ENCODE measurements at places on chromosomes 13 and 19. TPM values are rescaled to one million over a fixed set of nuclear protein-coding genes. Genes with fewer than 3 reads are reported as not detected.

GRCh38 chr19:55472463-55472862 lies 4.0 kb upstream of the ZNF628 start:
- no peak for DNase-seq

GRCh38 chr19:3516675-3517207 lies 10.6 kb downstream of the FZR1 start:
- DNase-seq, result peak; percentile 72

DNA sequence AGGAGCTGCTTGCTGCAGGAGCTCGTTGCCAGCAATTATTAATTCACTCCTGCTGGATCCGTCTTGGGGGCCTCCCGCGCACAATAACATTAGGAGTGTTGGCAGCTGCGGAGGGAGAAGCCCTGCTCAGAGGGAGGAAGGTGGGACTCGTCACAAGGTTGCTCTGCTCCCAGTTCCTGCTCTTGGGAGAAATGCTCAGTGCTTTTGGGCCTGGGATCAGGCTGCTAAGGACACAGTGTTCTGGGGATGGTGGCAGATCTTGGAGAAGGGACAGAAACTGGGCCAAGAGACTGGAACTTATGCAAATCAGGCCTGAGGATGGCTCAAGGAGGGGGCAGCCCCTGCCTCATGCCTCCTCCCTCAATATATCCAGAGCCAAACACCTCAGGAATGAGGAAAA lies 78.9 kb upstream of the OLFM4 start:
- no peak for DNase-seq

DNA sequence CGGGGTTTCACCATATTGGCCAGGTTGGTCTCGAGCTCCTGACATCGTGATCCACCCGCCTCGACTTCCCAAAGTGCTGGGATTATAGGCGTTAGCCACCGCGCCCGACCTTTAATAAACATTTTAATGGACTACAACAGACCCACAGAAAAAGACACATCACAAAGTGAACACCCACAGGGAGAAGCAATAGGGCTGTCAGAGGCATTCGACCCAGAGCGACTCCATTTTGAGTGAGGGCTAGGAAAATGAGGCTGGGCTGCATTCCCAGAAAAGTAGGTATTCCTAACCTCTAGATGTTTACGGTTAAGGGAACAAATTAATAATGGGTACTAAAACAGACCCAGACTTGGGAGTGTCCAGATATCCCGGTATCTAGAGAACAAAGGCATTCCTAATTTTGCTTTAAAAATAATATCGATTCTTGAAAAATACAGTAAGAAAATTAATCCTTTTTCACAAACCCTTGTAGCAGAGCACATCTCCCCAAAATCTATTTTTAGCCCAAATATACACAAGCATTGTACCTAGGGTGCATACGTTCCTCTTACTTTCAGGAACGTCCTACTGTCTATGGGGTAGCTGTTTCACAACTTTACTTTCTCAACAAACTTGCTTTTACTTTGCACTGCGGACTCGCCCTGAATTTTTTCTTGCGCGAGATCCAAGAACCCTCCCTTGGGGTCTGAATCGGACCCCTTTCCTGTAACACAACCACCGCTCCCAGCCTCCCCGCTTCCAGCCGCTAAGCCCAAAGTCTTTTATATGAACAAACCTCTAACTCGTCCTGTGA lies 811 bp upstream of the ZNF8 start:
- DNase-seq, result no peak

- DNase-seq, result no peak
Measured at GRCh38 chr13:32409561-32410421, 18.1 kb downstream of the N4BP2L1 start.

DNA sequence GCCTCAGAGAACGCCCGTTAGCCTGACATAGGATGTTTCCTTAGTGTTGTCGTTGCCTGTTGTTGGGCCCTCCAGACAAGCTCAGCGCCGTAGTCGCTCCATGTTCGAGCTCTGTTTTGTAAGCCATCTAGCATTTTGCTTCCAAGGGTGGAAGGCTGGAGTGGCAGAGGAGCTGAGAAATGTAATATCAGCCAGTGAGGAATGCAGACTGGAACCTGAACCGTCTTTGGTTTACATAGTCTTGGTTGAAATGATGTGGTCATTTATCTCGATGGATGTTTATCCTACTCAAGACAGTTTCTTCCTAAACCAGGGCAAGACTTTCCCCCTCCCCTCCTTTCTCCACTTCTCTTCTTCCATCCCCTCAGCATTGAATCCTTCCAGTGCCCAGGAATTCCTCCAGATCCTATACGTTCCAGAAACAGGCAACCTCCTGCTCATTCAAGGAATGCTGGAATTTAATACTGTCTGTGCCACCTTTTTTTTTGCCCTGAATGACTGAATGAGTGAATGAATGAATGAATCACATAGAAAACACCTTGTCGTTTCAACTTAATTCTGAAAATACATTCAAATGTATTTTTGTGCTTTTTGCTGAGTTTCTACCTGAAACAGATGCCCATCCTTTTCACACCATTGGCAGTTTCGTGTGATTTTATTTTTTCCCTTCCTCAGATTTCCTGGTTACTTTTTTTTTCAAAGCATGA lies 109.5 kb upstream of the MBNL2 start:
- no peak for DNase-seq

GRCh38 chr19:42267644-42268141 lies 1.4 kb upstream of the CIC start:
- no peak for DNase-seq

- peak; percentile 19 for DNase-seq
Measured at GRCh38 chr19:45716359-45717130, 14.2 kb downstream of the FBXO46 start.

DNA sequence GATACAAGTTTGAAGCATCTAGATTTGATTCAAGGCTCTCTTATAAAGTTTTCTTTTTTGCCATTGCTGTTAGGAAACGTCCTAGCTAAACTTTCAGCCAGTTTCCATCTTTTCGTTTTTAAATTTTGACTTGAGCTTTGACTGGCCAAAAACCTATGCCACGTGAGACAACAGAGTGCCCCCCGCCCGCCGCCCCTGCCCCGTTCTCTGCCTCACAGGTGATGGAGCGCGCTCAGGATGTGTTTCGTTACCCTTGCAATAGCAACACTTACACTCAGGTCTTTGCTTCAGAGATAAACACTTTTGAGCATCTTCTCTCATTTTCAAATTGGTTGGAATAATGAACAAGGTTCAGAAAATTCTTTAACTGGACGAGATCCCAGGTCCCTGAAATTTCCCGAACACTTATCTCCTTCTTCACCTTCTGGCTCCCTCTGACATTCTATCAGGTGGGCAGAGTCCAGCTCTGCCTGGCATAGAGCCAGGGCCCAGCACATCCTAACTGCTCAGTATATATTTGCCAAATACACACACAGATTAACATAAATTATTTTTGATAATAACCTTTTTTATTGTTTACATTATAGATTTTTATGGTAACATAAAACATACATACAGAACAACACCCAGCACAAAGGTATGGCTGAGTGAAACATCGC lies 301.1 kb downstream of the IRS2 start:
- no peak for DNase-seq

GRCh38 chr19:34259367-34260095 lies 5.2 kb downstream of the GARRE1 start:
- no peak for DNase-seq

DNA sequence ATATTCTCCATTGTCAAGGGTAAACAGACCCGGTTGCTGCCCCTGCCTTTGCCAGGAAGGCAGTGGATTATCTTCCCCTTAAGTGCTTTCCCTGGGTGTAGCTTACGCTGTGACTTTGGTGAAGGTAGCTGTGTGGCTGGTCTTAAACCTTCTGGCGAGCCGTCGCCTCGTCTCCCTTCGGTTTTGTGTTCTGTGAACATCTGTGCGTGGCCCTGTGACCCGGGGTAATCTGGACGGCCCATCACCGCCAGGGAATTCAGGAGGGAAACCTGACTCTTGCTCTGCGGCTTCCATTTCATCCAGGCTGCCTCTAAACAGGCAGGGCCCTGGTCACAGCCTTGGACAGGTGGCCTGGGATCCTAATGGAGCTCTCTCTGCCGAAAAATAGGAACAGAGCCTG lies 78.7 kb downstream of the SHISA2 start:
- DNase-seq, result no peak

DNA sequence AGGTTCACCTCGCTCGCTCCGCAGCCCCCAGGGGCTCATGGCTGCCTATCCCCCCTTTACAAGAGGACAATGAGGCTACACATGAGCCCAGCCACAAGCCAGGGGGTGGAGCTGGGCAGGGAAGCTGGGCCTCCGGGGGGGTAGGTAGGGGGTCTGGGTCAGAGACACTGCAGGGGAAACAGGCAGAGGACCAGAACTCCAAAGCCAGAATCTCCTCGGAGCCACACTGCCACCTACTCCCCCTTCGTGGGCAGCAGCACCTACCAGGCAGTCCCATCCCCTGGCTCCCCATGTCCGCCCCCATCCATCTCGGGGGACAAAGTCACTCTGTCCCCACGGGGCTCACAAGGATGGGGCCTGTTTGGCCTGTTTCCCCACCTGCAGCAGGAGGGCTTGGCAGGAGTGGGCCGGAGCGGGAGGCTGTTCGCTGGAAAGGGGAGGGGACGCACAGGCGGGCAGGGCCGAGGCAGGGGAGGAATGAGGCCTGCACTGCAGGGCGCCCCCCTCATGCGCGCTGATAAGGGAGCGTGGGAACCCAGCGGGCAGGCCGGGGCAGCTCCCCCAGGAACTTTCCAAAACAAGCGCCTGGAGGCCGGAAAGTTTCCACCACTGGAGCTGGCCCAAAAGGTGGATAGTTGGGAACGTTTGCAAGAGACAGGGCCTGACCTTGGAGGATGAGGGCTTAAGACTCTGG lies 545 bp upstream of the ISYNA1 start:
- DNase-seq, result no peak

DNA sequence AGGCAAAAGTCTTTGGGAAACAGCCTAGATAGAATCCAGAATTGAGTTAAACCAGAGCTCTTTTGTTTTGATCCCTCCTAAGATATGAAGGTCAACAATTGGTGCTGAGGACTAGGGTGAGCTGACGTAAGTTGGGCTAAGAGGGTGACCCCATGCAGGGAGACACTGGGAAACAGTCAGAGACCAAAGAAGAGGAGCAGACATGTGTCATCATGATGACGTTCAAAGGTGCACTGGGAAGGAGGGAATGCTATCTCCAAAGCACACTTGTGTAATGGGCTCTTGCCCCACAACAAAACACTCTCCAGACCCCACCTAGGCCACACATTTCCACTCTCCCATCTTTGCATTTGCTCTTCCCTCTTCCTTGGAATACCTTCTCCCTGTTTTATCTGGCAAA lies 481.4 kb downstream of the COG6 start:
- no peak for DNase-seq

DNA sequence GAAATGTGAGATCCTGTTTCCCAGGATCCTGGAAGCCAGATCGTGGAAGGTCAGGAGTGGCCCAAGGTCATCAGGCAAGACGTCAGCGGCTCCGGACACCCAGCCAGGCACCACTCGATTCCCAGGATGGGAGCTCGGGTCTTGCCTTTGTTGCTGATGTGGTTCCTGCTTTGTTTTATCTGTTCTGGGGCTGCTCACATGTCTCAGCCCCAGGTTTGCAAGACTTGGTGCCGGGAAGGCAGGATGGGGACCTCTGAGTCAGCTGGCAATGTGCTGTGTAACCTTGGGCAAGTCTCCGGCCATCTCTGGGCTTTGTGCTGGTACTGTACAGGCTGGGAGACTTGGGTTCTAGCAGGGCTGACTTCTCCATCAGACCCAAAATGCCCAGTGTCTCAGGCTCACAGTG lies 1.4 kb upstream of the FCHO1 start:
- DNase-seq, result peak; percentile 64

GRCh38 chr13:110398564-110399507 lies 91.8 kb downstream of the COL4A2 start:
- DNase-seq, result no peak

DNA sequence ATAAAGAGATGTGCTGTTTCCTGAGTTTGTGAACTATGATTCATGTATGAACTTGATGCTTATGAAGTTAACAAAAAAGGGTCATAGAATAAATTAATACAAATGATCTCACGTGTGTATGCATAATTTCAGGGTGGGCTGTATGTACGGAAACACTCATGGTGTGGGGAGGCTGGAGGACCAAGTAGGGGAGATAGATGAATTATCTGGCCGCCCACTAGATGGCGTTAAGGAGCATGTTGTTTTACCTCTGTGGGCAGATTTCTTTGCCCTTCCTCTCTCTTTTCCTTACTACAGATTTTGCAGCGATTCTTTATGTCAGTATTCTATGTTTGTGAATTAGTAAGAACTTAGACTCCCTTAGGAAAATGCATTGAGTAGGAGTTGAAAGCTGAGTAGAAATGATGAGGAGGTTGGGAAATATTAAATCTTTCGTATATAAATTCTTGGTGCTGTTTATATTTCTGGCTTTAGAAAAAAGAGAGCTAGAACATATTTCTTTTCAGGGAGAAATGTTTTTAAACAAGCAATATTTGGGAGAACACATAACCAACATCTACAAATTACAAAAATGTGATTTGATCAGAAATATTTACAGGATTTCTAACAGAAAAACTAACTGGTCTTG lies 47.4 kb upstream of the TMTC4 start:
- DNase-seq, result peak; percentile 76

- DNase-seq, result no peak
Measured at GRCh38 chr13:101545521-101545920, 93.0 kb downstream of the ITGBL1 start.

DNA sequence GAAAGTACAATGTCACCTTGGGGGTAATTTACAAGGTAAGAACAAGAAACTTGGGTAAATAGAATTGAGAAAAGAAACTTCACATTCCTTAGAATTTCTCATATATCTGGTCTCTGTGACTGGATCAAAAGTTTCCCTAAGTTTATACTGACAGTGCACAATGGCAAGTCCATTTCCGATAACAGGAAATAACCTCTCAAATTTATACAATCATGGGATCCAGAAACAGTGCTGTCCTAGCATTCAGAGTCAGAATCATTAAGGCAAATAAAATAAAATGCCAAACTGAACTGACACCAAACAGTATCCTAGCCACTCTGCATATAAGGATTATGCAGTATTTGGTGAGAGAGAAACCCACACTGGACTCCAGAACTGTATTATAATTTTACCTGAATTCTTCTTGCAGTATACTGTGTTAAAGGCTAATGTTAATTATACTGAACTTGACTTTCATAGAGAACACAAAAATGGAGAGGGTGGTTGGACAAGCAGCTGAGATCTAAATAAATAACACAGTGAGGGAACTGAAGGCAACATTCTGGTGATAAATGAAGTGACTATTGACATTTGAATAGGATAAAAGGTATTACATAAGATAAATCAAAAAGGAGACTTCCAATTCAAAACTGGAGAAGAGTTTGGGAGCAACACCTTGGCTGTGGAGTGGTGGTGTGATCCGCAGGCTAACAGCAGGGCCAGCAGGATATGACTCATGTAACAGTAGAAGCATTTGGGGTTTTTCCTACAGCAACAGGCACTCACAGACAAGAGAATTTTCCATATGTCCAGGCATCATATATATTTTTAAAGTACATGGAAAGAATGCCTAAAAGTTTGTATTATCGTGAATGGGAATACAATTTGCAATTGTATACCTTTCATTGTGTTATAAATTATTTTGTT lies 932.5 kb upstream of the MIR17HG start:
- no peak for DNase-seq

GRCh38 chr19:34243876-34244578 lies 10.3 kb upstream of the GARRE1 start:
- DNase-seq, result no peak

Gene ZIC2
- total RNA-seq, result not detected

Gene PRODH2
- total RNA-seq, result not detected

Gene ATP12A
- 4.4 TPM for total RNA-seq

Gene GGN
- not detected for total RNA-seq

Gene PTH2
- total RNA-seq, result not detected

Gene MBNL2
- total RNA-seq, result 15.8 TPM

Gene PALM3
- not detected for total RNA-seq

Gene CLEC4G
- not detected for total RNA-seq

Data from activated CD8-positive, alpha-beta T cell treated with anti-CD3 and anti-CD28 coated beads for 36 hours (primary cell).